ENCODE measurements at places on chromosomes 7 and 10.

DNA sequence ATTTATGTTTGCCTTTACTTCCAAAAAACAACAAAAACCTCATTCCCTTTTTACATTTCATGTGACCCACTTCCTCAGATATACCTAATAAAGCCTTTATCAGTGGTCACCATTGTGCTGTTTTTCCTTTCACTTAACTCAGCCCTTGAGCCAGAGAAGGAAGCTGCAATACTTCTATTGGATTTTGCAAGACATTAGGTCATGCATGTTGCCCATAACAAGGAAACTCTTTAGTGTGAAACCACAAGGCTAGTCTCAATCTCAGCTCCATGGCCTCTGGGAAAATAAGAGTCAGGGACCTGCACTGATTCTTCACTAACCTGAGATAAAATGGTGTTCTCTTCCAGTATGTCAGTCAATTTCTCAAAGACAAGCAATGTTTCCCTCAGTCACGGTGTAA lies 27.8 kb downstream of the STEAP4 start:
- no peak for DNase-seq

DNA sequence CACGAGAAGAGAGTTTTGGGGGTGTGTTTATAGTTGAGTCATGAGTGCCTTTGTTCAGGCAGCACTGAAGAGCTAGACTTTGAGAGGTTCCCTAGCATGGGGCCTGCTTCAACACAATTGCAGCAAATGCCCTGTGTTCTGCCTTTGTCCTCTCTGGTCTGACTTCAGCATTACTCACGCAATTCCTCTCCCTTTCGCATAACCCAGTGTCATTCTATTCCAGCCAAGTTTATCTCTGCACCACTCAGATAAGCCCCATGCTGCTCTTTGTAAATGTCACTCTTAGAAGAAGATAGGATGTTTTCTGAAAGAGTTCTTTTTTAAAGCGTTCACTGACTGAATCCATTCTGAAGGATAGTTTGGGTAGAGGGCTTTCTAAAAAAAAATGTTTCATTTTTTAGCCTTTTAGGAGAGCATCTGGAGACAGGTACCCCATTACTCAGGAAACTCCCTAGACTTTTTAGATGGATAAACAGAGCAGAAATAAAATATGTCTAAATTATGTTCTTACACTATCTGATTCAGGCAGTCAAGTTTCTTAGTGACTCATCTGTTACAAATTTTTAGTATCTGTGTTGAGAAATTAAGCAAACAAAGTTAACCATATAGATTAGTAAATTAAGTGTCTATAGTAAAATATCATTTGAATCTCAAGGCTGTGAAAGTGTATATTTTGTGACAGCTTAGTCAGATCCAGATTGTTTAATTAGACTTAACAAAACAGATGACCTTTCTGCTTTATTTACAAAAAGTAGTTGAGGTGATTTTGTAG lies 318.5 kb downstream of the GPR158 start:
- no peak for DNase-seq

DNA sequence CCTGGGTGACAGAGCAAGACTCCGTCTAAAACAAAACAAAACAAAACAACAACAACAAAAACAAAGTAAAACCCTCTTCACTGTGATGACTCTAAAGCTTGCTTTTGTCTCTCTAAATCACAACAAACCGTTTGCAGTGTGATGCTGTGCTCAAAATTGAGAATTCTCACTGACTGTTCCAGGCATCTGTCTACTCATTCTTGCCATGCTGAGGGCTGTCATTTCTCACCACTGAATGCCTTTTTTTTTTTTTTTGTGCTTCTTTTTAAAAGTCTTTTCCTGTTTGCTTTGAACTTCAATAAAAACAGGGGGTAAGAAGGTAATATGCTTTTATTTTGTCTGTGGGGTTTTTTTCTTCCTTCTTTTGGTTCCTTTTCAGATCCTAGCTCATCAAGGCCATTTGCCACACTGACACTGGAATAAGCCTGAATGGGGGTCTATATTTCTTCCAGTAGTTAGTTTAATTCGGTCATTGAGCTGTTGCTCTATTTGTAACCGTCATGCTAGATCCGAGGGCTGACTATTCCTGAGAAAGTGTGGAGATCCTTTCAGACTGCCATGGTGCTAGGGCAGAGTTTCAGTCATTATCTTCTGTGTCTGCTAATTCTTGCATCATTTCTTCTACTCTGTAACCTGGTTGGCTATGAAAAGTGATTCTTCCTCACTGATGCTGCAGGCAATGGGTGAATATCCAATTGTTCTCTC lies 10.6 kb downstream of the FAS start:
- DNase-seq = no peak

DNA sequence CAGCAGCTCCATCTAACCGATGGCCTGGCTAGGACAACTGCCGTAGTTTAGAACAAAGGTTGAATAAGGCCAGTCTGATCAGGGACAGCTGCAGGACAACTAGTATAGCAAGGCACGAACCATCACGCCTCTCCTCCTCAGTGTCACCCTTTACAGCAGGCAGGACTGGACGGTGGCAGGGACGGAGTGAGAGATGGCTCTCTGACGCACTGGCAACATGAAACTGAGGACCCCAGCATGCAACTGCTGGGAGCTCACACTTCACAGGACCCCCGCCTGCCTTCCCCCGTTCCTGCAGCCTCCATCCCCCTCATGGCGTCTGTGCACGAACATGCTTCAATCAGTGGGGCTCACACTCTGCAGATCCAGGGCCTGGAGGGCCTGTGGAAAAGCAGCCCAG lies 53.7 kb downstream of the ZRANB1 start:
- DNase-seq = no peak

- DNase-seq = no peak
Measured at GRCh38 chr7:44801890-44802289, 5.4 kb downstream of the PPIA start.
